ENCODE measurements at places on chromosomes 11 and 22.

GRCh38 chr22:47423266-47423665, 660.8 kb downstream of the TBC1D22A start:
- no peak for DNase-seq

- no peak for DNase-seq
Observed at GRCh38 chr11:32852207-32852606, 22.5 kb downstream of the PRRG4 start.

DNA sequence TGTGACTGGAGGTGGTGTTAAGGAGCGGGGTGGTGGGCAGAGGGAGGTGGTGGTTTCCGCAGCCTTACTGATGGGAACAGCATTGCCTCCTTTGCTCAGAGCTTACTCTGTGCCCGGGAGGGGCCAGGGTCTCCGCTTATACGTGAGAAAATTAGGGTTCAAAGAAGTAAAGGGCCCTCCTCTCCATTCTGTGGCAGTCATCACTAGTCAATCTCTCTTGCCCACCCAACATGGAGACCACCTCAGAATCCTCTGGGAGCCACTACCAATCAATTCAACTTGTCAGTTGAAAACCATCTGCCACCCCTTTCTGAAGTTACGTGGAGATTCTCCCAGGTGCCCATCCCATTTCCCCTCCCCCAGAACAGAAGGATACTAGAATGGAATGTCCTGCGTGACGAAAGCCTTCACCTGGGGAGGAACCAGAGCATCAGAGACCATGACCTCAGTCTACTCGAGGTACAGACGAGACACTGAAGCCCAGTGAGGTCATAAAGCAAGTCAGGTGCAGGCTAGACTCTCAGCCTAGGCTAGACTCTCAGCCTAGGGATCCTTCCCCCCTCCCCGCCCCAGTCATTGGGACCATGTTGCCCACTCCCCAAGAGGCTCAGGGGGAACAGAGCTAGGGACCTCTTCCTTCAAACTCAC, 2.0 kb downstream of the SELENOM start:
- no peak for DNase-seq

DNA sequence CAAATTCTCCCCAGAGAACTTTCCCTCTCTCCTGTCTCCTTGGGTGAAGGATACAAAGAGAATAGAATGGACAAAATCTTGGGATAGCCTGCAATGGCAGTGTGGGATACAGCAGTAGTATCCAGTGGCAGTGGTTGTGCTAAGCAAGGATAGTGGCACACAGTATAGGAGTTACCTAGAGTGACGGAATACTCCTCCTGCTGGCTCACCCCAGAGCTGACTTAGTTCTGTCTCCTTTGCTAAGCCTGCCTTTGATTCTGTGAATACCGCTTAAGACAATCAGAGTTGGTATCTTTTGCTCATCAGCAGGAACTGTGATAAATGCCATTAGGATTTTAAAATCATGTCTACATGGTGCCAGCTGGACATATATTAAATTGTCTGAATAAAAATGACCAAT, 404.3 kb downstream of the JRKL start:
- DNase-seq = no peak

DNA sequence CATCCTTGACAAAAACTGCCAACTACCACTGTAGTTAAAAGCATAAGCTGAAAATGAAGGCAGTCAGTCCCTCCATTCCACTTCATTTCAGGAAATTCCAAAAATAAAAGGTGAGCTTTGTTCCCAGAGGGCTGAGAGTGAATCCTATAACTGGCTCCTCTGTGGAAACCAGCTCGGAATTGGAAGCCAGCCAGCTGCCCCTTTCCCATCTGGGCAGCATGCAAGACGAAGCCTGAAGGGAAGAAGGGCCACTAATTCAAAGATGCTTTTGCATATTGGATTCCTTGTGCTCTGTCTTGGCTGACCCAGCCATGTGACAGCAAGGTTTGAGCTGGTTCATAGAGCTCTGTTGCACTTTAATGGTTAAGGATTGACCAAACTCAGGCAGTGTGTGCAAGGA, 83.4 kb downstream of the ALX4 start:
- no peak for DNase-seq

Data from GM12878 (cell line).